Posterior cingulate gyrus (tissue), 11 donors: ENCODE measurements at places on chromosomes 5 and 9.

DNA sequence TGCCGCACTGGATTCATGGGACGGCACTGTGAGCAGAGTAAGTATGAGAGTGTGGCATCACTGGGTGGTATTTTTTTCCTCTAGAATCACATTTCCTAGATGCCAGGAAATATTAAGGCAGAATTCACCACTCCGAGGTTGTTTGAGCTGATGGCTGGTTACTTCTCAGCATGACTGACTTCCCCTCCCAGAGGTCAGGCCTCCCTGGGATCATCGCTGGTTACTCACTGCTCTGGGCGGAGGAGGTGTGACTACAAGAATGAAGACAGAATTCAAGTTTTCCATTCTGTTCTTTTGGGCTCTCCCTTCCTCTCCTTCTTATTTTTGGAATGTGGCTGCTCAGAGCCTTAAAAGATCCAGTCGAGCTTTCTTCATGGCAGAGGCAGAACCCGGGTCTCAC lies 76.6 kb upstream of the PRRC1 start:
- DNase-seq: no peak

DNA sequence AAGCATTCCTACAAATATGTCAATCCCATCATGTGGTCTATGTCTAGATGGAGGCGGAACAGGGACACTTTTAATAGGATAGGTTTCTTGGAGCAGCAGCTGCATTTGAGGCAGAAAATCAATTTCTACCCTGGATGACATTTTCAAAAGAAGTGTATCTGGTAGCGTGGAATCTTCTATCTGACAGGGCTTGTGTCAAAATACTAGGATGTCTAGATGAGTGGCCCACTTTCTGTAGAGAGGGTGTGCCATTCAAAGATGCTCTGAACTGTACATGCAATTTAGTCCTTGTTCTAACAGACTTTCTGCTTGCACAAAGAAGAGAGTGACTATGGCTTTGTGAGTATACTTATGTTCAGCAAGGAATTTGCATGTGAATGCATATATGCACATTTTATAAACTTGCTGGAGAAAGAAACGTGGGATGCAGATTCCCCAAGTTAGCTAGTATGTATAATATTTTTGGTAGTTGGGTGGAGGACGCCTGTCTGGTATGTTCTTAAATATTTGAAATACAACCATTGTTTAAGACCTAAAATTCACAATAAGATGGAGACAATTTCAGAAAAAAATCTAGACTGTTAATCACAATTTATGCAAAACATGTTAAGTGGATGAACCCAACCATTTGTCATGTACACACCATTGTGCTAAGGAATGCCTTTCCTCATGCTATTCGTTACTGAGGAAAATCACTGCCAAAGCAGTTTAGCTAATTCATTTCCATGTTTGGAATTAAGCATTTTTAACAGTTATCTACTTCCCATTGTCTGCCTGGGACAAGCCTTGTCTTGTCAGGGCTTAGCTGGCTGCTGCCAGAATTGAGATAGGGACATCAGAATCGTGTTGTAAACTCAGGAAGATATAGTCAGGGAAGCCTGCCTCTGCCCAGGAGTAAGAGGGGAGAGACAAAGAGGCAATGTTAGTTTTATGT lies 129.1 kb upstream of the MEF2C start:
- no peak for DNase-seq

- DNase-seq: no peak
Observed at GRCh38 chr9:106861640-106862109, 1.3 kb upstream of the ZNF462 start.

DNA sequence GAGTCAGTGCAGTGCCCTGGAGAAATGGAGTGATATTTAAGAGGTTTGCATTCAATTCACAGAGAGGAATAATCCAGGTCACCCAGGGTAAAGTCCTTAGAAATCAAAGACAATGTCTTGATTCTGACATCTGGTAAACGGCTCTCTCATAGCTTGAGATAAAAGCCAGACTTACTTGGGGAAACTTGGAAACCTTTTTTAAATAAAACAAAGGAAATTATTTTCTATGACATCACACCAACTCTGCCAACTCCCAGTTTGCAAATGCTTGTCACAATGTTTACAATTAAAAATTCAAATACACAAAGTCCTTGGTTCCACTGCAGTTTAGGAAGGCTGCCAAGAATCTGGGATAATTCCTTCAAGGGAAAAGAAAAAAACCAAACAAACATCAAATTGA lies 255.1 kb upstream of the NREP start:
- DNase-seq: no peak

- DNase-seq: no peak
Observed at GRCh38 chr9:116720111-116720510, 33.0 kb downstream of the TRIM32 start.

- DNase-seq: peak; percentile 55
Observed at GRCh38 chr9:134306636-134307600, 19.3 kb upstream of the RXRA start.

DNA sequence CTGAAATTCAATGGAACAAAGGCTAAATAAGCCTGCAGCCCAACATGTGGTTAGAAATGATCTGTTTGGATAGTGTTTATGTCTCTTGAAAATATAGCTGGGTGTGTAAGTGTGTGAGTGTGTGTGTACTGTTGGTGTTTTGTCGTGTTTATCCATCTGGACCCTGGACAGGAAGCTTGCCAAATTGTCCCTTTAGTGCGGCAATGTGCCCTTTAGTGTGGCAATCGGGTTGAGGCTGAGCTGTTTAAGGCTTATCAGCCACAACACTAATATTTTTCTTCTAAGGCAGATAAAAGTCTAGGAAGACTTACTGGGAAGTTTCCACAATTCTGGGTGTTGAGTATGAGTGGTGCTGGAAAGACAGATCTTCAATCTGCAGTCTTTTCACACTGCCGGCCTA lies 180.2 kb downstream of the YTHDC2 start:
- no peak for DNase-seq

GRCh38 chr9:134291452-134291881 lies 34.8 kb upstream of the RXRA start:
- DNase-seq: no peak

GRCh38 chr9:26292943-26293342 lies 599.7 kb downstream of the CAAP1 start:
- DNase-seq: no peak

DNA sequence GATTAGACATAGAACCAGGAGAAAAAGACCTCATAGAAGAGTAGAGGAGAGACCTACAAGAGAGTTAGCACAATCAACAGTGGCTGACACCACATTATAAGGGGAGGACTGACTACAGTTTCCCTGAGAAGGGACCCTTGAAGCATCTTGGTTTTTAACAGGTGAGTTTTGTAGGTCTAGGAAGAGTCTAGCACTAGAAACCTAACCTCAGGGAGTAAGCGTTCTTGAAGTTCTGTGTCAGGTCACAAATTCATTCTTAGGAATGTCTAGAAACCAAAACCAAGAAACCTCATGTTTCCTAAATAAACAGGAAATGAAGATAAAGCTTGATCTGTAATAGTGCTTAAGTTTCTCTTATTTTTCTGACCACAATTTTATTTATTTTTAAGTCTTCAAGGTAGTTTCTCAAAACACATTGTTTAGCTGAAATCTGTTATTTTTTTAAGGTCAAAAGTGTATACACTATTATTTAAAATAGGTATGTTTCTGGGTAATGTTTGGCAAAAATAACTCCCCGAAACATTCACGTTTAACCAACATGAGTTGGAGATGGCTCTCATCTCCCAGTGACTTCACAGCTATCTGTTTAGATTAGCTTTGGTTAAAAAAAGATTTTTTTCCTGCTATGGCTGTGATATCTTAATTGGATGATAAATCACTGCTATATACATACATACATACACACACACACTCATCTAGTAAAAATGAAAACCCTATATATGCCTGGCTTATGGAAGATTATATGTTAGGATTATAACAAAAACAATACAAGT lies 37.1 kb downstream of the MAP3K1 start:
- no peak for DNase-seq

DNA sequence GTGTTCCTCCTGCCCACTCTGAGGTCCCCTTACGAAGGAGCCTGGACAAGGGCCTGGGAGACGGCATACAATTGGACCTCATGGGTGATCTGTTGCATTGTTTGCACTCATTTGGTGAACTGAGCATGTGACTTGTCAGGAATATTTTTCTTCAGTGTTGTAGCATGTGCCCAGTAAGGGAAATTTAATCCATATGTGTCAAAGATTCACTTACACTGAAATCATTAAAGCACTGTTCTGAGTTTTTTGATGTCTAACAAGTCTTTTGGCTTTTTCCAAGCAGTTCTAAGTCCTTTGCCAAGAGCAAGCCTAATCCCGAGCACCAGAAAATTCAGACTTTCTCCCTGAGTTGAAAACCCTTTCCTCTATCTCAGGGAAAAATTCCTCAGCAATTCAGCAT lies 61.6 kb upstream of the RPS23 start:
- DNase-seq: no peak

- DNase-seq: no peak
Observed at GRCh38 chr9:20636888-20637440, 14.7 kb upstream of the MLLT3 start.

GRCh38 chr5:169350759-169351240 lies 49.9 kb upstream of the SLIT3 start:
- no peak for DNase-seq

DNA sequence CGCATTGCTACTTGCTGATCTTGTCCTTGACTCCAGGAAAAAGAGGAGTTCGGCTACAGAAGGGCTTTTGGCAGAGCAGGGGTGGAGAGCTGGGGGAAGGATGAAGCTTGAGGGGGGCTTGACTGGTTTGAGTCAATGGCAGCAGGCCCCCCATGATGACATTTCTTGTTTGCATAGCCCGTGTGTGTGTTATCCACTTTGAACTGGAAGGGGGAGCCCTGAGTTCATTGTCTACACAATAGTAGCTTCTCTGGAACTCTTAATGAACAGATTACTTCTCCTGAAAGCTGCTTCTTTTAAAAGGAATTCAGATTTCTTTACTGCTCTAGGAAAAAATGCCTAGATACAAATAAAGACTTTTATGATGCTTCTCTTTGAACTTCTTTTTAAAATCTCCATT lies 2.3 kb downstream of the IFNB1 start:
- no peak for DNase-seq

DNA sequence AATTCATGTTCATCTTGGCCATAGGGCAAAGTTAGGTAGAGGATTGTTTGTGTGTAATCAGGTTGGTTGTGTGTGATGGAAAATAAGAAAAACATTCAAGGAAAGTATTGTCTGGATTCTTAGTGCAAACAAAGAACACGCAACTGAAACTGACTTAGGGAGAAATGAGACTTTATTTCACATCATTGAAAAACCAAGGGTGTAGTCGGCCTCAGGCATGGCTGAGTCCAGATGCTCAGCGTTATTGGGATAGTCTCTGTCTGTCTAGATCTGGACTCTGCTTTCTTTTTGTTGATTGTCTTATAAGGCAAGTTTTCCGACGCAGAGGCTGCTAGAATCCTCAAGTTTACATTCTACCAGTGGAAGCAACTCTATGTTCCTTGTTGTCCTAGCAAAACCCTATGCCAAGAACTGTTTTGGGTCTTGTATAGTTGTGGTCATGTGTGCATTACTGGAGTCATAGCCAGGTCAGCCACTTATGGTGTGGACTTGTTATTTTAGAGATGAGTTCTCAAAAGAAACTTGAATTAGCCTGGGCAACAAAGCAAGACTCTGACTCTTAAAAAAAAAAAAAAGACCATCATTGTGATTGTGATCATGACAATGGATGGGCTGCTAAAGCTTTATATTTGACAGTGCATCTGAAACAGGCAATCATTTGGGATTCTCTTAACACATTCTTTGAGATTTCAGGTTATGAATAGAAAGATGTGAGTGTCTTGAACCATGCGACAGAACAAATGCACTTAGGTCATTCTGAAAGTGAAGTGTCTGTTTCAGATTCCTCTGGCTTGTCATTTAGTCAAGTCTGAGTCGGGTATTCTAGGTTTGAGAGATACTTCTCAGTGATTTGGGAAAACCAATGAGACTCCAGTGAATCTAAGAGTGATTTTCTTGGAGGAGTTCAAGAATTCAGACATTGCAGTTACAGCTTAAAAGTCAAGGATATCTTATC lies 82.6 kb downstream of the DOCK2 start:
- DNase-seq: no peak

DNA sequence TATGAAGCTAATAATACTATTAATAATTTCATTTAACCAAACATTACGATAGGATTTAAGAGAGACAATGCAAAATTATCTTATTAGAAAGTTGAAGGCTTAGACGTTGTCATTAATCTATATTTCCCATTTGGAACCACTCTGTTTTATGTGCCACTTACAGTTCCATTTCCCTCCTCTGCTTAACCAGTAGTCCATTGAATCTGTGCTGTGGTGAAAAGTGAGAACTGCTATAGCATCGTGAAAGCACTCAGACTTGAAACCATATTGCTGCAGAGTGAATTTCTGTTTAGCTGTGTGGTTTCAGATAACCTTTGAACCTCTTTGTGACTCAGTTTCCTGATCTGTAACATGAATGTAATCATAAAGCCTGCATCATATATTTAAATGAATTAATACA lies 2304.5 kb downstream of the MAT2B start:
- no peak for DNase-seq

DNA sequence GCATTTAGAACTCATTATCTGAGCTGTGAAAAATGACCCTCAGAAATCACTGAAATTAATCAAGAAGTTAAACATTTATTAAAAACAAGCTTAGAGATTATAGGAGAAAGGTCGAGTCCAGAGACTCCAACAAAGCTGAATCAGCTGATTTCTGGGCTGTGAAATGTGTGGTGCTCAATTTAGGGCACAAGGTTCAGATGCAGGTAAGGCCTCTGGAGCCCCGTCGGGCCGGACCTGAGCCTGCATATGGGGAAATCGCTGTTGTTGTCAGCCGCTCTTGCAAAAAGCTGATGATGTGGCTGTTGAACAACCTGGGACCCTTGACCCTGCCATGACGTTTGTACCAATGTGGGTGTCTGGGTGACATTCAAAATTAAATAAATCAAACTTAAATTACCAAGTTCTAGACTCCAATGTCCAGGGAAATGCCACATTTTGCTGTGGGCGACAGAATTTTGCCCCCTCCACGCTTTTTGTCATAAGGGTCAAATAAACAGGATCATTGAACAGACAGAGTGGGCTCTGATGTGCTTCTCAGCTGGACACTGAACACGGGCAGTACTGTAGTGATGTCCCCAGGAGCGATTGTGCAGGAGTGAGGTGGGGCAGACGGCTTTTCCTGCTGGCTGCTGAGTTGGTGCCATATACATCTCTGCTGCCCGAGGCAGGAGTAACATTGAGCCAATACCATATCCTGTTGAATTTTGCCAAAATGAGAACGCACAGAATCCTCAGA lies 27.2 kb upstream of the FBP1 start:
- no peak for DNase-seq

- DNase-seq: no peak
Observed at GRCh38 chr9:2169035-2169434, 153.9 kb downstream of the SMARCA2 start.

- DNase-seq: no peak
Observed at GRCh38 chr9:112331674-112331952, 1.8 kb downstream of the PTBP3 start.

GRCh38 chr9:32344551-32345182 lies 39.8 kb upstream of the ACO1 start:
- DNase-seq: no peak

- DNase-seq: no peak
Observed at GRCh38 chr5:115050866-115051265, 118.8 kb downstream of the TRIM36 start.

- no peak for DNase-seq
Observed at GRCh38 chr5:156892223-156892622, 42.1 kb downstream of the PPP1R2B start.

GRCh38 chr5:38479315-38479904 lies 77.0 kb downstream of the LIFR start:
- no peak for DNase-seq

GRCh38 chr9:121326130-121326838 lies 43.8 kb downstream of the STOM start:
- DNase-seq: no peak
